ENCODE measurements at places on chromosomes 7 and 10. TPM values are rescaled to one million over a fixed set of nuclear protein-coding genes. Genes with fewer than 3 reads are reported as not detected.

Gene AQP1
- 101 TPM for total RNA-seq

Gene RHEB
- 104 TPM for total RNA-seq

Gene CALCR
- not detected for total RNA-seq

Gene VWA2
- not detected for total RNA-seq

Gene RAMP3
- total RNA-seq = 40.8 TPM

Gene ZP3
- total RNA-seq = not detected

Gene PDE6C
- total RNA-seq = not detected

Gene GNAT3
- not detected for total RNA-seq

Gene C7orf33
- not detected for total RNA-seq

Gene PTTG1IP2
- total RNA-seq = not detected

Gene ZC3HAV1L
- total RNA-seq = 5.8 TPM

Gene LEP
- total RNA-seq = 2.3 TPM

Gene IKZF1
- 1.7 TPM for total RNA-seq

Gene TMEM270
- not detected for total RNA-seq

Gene CACUL1
- 21.8 TPM for total RNA-seq

Gene NKX2-3
- not detected for total RNA-seq

- no peaks in the 10 kb centered on the region for H3K36me3 ChIP-seq
- H3K4me1 ChIP-seq = no peaks in the 10 kb centered on the region
- H3K27me3 ChIP-seq = no peaks in the 10 kb centered on the region
- no peak overlapping the region for H3K27ac ChIP-seq
- no peak overlapping the region for H3K4me3 ChIP-seq
Measured at GRCh38 chr10:47452495-47453140, 31.3 kb downstream of the ANXA8 start.

DNA sequence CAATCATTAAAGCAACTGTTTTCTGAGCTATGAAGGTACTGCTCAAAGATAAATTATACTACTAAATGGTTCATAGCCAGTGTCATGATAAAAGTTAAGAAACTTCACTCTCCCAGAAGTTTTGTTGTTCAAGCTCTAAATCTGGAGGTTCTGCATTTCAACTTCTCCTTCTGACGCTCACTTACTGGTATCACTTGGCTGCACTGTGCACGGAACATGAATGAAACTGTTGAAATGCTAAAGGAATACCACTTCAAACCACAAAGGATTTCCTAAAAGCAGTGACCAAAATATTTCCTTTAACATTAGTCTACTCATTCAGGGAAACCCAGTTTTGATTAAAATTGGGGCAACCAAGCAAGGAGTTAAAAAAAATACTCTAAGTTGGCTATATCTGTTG, 93.6 kb downstream of the UBE2H start:
- peaks cover 89% of the 10 kb centered on the region for H3K4me1 ChIP-seq
- H3K27me3 ChIP-seq = no peaks in the 10 kb centered on the region
- H3K36me3 ChIP-seq = no peaks in the 10 kb centered on the region
- no peak overlapping the region for H3K4me3 ChIP-seq

DNA sequence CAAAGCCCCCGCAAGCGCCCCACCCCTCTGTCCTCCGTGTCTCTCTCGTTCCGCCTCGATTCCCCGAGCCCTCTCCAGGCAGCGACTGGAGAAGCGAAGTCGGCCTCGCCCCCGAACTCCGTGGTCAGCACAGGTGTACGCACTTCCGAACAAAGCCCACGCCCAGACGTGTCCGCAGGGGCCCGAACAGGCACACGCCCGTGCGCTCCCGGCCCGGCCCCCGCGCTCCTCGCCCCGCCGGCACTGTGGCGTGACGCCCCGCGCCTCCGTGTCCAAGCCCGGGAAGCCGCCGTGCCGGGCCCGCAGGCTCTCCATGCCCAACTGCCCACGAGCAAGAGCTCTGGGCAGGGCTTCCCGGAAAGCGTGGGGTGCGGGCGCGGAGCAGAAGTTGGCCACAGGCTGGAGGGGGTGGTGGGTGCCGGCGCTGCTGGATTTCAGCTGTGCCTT, 662 bp downstream of the NRCAM start:
- H3K27ac ChIP-seq = no peak overlapping the region
- peak overlapping the region; percentile 48 for H3K4me3 ChIP-seq
- peaks cover 20% of the 10 kb centered on the region for H3K4me1 ChIP-seq

GRCh38 chr7:4010061-4010605, 672.0 kb upstream of the FOXK1 start:
- no peaks in the 10 kb centered on the region for H3K4me1 ChIP-seq
- H3K36me3 ChIP-seq = no peaks in the 10 kb centered on the region
- H3K27me3 ChIP-seq = peaks cover 3% of the 10 kb centered on the region
- no peak overlapping the region for H3K27ac ChIP-seq

- H3K36me3 ChIP-seq = no peaks in the 10 kb centered on the region
- no peak overlapping the region for H3K27ac ChIP-seq
- no peak overlapping the region for H3K4me3 ChIP-seq
- H3K27me3 ChIP-seq = peaks cover 11% of the 10 kb centered on the region
- DNase-seq = no peak
Measured at GRCh38 chr7:129073204-129073603, 18.3 kb upstream of the TNPO3 start.

DNA sequence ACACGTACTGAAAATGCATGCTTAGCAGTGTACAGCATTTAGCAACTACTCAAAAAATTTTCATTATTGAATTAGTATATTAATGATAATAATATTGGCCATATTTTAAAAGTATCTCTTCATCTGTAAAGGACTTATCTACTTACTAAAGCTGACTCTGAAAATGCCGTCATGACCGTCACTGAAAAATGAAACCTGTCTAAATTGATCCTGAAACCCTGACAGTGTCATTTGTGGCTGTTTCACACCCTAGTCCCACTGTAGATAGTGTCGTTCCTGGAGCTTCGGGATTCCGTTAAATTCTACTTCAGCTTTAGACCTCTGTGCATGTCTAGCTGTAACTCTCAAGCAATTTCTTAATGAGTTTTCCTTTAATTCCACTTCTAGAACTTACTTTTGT, 35.8 kb upstream of the EZH2 start:
- H3K4me3 ChIP-seq = no peak overlapping the region
- DNase-seq = no peak
- H3K4me1 ChIP-seq = no peaks in the 10 kb centered on the region
- H3K27me3 ChIP-seq = no peaks in the 10 kb centered on the region

GRCh38 chr10:78716043-78716660, 352.6 kb upstream of the ZMIZ1 start:
- no peaks in the 10 kb centered on the region for H3K27me3 ChIP-seq
- H3K4me1 ChIP-seq = peaks cover 20% of the 10 kb centered on the region
- no peak for DNase-seq
- H3K27ac ChIP-seq = no peak overlapping the region
- H3K4me3 ChIP-seq = no peak overlapping the region
- no peaks in the 10 kb centered on the region for H3K36me3 ChIP-seq

DNA sequence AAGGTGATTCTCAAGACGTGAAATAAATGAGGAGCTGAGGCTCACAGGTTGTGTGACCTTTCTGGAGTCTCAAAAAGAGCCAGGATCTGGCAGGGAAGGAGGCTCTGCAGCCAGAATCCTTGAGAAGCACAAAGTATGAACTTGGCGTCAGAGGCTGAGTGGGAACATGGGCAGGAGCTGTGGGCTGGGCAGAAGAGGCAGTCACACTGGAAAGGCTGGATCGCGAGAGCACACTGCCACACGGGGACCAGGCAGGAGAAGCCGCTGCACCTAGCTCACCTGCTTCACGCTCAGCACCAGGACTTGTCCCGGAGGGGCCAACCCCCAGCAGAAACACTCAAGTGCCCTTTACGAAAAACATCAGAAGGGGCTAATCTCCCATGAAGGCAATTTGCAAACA, 535.0 kb downstream of the TNS3 start:
- no peak for DNase-seq
- no peaks in the 10 kb centered on the region for H3K36me3 ChIP-seq
- H3K4me3 ChIP-seq = no peak overlapping the region
- no peak overlapping the region for H3K27ac ChIP-seq
- H3K4me1 ChIP-seq = peaks cover 34% of the 10 kb centered on the region
- H3K27me3 ChIP-seq = no peaks in the 10 kb centered on the region

- no peak overlapping the region for H3K4me3 ChIP-seq
- no peak for DNase-seq
- H3K36me3 ChIP-seq = no peaks in the 10 kb centered on the region
- peaks cover 7% of the 10 kb centered on the region for H3K4me1 ChIP-seq
- peak overlapping the region; percentile 94 for H3K27ac ChIP-seq
Measured at GRCh38 chr10:69048103-69048502, 39.8 kb upstream of the SRGN start.

DNA sequence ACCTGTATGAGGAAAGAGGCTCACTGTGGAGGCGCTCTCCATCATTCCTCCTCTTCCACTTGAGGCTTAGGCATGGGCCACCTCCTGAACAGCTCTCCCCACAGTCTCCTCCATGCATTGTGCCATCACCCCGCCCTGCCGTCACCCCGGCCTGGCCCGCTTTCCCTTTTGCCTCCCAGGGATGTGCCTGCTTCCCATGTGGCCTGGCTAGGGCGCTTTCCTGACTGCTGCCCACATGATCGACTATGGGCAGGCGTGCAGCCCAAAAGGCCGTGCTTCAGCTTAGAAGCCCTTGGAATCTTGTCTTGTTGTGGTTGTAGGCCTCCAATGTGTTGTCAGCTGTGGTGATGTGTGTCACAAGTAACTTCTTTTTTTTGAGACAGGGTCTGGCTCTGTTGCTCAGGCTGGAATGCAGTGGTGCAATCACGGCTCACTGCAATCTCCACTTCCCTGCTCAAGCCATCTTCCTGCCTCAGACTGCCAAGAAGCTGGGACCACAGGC, 1.8 kb upstream of the ACTR3C start:
- H3K4me1 ChIP-seq = no peaks in the 10 kb centered on the region
- H3K27ac ChIP-seq = no peak overlapping the region
- H3K4me3 ChIP-seq = no peak overlapping the region
- peaks cover 14% of the 10 kb centered on the region for H3K27me3 ChIP-seq

GRCh38 chr7:26620352-26620751, 244.0 kb downstream of the SKAP2 start:
- peaks cover 34% of the 10 kb centered on the region for H3K27me3 ChIP-seq
- no peaks in the 10 kb centered on the region for H3K4me1 ChIP-seq
- no peaks in the 10 kb centered on the region for H3K36me3 ChIP-seq
- DNase-seq = no peak
- no peak overlapping the region for H3K4me3 ChIP-seq

DNA sequence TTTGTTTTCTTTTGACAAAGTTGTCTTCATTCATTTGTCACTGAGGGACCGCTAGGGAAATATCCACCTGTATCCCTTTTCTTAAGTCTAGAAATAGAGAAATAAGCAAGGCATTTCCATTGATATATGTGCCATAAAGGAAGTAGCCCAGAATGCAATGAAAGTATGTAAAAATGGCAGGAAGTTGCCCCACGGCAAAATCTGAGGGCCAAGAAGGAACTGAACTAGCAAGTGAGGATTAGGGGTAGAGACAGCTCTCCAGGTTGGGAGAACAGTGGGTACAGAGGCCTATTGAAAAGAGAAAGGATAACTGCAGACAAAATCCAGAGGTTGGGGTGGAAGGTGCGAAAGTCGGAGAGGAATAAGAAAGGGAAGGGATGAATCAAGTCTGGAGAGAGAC, 56.6 kb upstream of the TOMM7 start:
- H3K27ac ChIP-seq = no peak overlapping the region
- no peak overlapping the region for H3K4me3 ChIP-seq
- H3K27me3 ChIP-seq = no peaks in the 10 kb centered on the region
- no peaks in the 10 kb centered on the region for H3K4me1 ChIP-seq
- no peak for DNase-seq

- H3K36me3 ChIP-seq = peaks cover 44% of the 10 kb centered on the region
- DNase-seq = no peak
- no peaks in the 10 kb centered on the region for H3K27me3 ChIP-seq
- H3K27ac ChIP-seq = peak overlapping the region; percentile 22
Measured at GRCh38 chr7:130960208-130960988, 226.4 kb upstream of the KLF14 start.

- H3K27me3 ChIP-seq = no peaks in the 10 kb centered on the region
- no peaks in the 10 kb centered on the region for H3K4me1 ChIP-seq
- no peak overlapping the region for H3K4me3 ChIP-seq
- H3K27ac ChIP-seq = no peak overlapping the region
- no peak for DNase-seq
- no peaks in the 10 kb centered on the region for H3K36me3 ChIP-seq
Measured at GRCh38 chr10:119090968-119091367, 10.4 kb upstream of the EIF3A start.

- no peak for DNase-seq
- H3K4me1 ChIP-seq = no peaks in the 10 kb centered on the region
- H3K27me3 ChIP-seq = no peaks in the 10 kb centered on the region
- no peaks in the 10 kb centered on the region for H3K36me3 ChIP-seq
Measured at GRCh38 chr10:60613434-60613833, 164.8 kb upstream of the CDK1 start.

DNA sequence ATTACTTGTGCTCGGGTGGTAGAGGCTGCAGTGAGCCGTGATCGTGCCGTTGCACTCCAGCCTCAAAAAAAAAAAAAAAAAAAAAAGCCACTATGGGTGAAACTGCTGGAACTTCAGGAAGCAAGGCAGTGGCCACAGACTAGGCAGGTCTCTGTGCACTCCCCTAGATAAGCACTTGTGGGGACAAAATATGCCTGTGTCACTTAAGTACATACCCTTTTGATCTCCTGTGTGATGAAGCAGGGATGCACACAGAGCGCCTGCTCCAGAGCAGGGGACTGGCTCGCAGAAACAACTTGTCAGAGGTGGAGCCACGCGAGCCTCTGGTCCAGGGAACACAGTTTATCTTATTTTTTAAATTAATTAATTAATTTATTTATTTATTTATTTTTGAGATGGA, 42.9 kb upstream of the PSAP start:
- no peak overlapping the region for H3K27ac ChIP-seq
- H3K36me3 ChIP-seq = no peaks in the 10 kb centered on the region
- H3K27me3 ChIP-seq = no peaks in the 10 kb centered on the region
- no peak for DNase-seq
- H3K4me1 ChIP-seq = peaks cover 14% of the 10 kb centered on the region

GRCh38 chr10:19908991-19909696, 92.9 kb downstream of the PLXDC2 start:
- no peaks in the 10 kb centered on the region for H3K27me3 ChIP-seq
- DNase-seq = no peak
- H3K36me3 ChIP-seq = no peaks in the 10 kb centered on the region
- H3K4me3 ChIP-seq = no peak overlapping the region

GRCh38 chr10:78502210-78502936, 468.7 kb downstream of the RPS24 start:
- H3K4me3 ChIP-seq = no peak overlapping the region
- no peak overlapping the region for H3K27ac ChIP-seq
- peaks cover 9% of the 10 kb centered on the region for H3K4me1 ChIP-seq

- no peak overlapping the region for H3K27ac ChIP-seq
- no peak for DNase-seq
- H3K4me1 ChIP-seq = no peaks in the 10 kb centered on the region
- no peak overlapping the region for H3K4me3 ChIP-seq
- H3K36me3 ChIP-seq = peaks cover 94% of the 10 kb centered on the region
- H3K27me3 ChIP-seq = no peaks in the 10 kb centered on the region
Measured at GRCh38 chr7:139252451-139252850, 21.4 kb downstream of the UBN2 start.
